ENCODE measurements at places on chromosomes 2 and 18.

GRCh38 chr2:140422759-140423158 lies 1642.6 kb upstream of the NXPH2 start:
- DNase-seq = no peak

DNA sequence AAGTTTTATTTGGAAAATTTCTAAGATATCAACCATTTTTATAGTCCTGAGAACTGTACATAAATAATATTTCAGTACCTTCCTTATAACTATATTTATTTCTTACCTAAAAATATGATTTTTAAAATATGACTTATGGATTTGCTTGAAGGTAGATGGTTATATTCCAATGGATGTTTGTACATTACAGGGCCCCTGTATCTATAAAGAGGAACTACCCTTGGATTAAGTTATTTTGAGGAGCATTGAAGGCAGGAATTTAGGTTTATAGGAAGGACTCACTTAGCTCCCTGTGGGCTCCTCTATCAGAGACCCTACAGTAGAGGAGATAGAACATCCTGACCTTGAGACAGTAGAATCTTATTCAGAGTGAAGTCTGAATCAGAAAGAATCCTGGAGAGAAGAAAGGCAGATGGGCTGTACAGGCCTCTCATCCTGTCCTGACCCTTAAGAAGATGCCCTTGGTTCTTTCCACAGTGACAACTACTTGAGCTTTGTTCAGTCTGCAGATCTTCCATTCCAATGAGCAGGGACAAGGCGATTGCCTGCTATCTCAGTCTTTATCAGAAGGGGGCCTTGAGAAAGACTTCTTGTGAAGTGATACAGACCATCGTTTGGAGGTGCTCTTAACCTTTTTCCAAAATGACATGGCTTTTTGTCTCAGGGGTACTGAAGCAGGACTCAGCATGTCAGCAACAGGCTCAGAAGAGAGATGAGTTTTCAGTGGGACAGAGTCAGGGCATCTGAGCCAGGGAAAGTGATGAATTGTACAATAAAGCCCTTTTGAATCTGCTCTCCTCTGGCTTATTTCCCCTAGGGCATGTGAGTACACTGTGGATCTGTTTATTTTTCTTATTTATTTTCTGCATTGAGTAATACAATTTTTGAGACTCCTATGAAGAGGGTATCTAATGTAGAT lies 20.9 kb downstream of the OXER1 start:
- DNase-seq = no peak

DNA sequence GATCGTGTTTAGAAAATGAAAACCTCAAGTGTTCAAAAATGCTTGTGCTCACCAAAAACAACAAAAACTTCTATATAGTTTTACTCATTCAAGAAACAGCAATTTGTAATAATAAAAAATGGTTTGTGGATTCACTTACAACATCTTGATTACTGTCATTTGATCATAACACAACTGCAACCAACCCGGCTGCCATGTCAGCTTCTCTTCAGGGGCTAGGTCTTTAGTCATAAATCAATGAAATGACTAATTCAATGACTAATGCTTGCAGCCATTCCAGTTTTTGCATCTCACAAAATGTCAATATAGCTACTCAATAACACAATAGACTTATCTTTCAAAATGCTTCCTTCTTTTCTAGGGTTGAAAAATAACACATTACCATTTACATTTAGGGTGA lies 128.0 kb downstream of the OLA1 start:
- DNase-seq = no peak

DNA sequence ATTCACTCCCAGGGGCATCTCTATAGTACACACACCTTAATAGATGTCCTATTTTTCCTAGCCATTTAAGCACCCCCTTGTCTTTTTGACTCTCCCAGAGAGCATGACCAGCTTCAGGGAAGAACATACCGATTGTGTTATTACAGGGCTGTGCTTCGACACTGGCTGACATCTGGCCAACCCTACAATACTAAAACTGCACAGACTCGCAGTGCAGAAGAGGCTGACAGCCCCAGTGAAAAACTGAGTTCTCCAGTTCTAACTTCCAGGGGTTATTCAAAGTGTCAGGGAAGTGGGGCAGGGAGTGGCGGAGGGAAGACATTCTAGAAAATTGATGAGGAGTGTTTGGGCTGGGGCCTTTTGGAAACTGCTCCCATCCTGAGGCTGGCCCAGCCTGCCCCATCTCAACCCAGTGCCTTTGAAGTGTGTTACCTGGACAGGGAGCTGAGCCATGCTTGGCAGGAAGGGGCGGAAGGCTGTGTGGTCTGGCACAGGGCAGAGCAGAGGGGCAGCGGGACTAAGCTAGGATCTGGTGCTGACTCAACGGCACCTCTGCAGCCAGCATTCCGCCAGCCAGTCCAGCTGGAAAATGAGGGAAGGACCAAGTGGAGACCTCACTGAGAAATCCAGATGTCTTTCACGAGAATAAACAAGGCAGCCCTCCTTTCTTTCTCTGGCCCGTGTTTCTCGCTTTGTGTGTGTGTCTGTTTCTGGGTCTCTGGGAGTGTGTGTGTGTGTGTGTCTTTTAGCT lies 15.4 kb upstream of the IGFBP5 start:
- DNase-seq = no peak

DNA sequence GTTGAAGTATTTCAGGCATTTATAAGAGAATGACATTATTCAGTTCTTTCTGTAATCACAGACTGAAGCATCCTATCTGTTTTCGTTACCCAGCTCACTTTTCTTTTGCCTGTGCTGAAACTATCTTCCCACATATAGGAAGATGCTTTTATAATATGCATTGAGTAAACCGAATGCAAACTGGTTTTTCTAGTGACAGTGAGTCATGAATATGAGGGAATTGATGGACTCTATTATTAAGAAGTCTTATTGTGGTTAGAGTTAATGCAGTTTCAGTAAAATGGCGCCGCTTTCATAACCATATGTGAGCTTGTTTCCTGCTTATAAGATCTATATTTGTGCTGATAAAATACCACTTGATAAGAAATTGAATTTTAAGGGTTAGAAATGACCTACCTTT lies 59.2 kb downstream of the ACVR2A start:
- no peak for DNase-seq

DNA sequence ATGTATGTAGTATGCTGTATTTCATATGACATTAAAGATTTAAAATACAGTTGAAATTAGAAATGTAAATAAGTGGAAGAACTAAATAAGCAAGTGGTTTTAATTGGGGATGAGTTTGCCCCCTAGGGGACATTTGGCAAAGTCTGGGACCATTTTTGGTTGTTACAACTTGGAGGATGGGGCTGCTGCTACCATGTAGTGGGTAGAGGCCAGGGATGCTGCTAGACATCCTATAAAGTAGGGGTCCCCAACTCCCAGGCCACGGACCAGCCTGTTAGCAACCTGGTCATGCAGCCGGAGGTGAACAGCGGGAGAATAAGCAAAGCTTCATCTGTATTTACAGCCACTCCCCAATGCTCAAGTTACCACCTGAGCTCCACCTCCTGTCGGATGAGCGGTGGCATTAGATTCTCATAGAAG lies 27.9 kb upstream of the ASNSD1 start:
- DNase-seq = peak; percentile 25

DNA sequence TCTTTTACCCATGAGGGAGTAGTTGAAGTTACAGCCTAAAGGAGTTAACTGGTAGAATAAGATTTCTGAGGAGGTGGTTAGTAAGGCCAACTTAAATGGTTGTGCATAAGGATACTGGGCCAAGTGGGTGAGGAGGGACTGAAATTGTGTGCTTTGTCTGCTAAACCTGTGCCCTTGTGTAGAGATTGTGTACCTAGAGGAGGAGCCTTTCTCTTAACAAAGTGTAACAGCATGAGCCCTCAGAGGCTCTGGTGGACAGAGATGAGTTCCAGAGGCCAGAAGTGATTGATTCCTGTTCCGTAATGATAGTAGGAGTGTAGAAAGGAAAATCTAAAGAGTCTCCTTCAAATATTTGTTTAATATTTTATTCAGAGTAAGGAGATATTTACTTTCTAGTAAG lies 42.9 kb downstream of the OTX1 start:
- DNase-seq = no peak

GRCh38 chr2:185338104-185338503 lies 400.5 kb upstream of the FSIP2 start:
- no peak for DNase-seq

- no peak for DNase-seq
These were observed 238.1 kb upstream of the EPHA4 start for GRCh38 chr2:221810245-221810644.

All from CD4-positive, alpha-beta memory T cell (primary cell).